ENCODE measurements at places on chromosomes 1 and 21.

DNA sequence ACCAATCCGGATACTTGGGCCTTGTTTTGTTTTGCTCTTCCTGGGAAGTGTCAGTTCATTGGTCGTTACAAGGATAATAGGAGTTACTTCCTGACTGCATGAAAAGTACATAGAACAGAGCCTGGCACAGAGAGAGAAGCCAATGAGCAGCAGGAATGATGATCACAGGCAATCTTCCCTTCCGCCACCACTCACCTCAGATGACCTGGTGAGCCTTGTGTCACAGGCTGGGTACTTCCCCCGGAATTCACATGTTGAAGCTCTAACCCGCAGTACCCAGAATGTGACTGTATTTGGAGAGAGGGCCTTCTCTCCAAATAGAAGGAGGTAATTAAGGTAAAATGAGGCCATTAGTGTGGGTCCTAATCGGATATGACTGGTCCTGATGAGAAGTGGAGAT lies 18.8 kb upstream of the GPR137B start:
- no peak for ATAC-seq

DNA sequence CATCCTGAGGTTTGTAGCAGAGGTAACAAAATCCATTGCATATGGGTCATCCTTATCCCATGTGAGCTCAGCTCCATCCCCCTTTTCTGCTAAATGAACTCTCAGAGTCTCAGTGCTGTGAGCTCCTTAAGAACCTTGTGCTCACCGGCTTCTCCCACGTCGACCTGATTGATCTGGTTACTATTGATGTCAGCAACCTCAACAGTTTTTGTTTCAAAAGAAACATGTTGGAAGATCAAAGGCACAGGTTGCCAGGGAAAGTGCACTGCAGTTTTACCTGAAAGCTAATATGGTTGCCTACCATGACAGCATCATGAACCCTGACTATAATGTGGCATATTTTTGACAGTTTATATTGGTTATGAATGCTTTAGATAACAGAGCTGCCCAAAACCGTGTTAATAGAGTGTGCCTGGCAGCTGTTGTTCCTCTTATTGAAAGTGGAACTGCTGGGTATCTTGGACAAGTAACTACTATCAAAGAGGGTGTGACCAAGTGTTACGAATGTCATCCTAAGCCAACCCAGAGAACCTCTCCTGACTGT lies 131.4 kb downstream of the HS2ST1 start:
- peak; percentile 72 for ATAC-seq

- ATAC-seq: no peak
Observed at GRCh38 chr1:145884675-145885074, 991 bp downstream of the ANKRD35 start.

- ATAC-seq: peak; percentile 78
Observed at GRCh38 chr1:25810341-25811299, 9.1 kb upstream of the MTFR1L start.

- ATAC-seq: no peak
Observed at GRCh38 chr1:223837206-223837605, 8.5 kb downstream of the TP53BP2 start.

GRCh38 chr1:164423136-164423535 lies 135.8 kb upstream of the PBX1 start:
- ATAC-seq: no peak

- ATAC-seq: no peak
Observed at GRCh38 chr1:220813013-220813412, 26.3 kb downstream of the MTARC1 start.

DNA sequence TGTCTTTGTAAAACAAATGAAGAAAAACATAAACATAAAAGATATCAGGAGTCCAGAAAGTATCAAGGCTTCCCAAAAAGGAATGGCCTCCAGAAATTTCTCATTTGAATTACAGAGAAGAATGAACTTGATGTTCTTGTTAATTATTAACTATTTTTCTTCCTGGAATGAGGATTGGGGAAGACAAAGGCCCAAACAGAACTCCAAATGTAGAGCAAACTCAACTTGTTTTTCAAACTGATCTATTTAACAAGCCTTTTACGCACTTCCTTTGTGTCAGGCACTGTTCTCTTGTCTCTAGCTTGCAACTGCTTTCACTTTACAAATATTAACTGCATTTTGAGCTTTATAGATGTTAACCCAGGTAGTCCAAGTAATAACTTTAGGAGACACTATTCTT lies 45.5 kb downstream of the LAMC2 start:
- ATAC-seq: no peak

- no peak for ATAC-seq
Observed at GRCh38 chr1:55047611-55048010, 8.3 kb downstream of the PCSK9 start.

DNA sequence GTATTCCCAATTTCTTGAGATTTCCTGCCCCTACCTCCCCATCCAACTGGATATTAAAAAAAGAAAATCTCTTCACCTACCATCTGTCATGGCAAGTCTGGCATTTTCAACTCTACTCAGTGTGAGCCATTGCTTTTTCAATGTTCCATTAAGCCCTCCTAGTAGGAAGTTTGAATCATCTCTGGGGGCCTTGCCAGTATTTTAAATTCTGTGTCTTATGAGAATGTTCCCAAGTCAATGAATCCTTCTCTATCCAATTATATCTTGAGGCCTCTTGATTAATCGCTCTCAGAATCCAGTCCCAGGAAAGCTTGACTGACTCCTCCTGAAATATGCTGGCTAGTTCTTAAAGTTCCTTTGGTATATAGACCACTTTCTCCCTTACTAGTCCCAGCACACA lies 91.5 kb downstream of the NGF start:
- no peak for ATAC-seq
